ENCODE measurements at places on chromosomes 11 and 22. TPM values are rescaled to one million over a fixed set of nuclear protein-coding genes. Genes with fewer than 3 reads are reported as not detected.

The TMEM86A gene
- 5.3 TPM for total RNA-seq

The IL10RA gene
- 7.8 TPM for total RNA-seq

The SMIM35 gene
- total RNA-seq, result 0.08 TPM

GRCh38 chr22:21761994-21762680 is 26.5 kb upstream of the YPEL1 start:
- no peak for DNase-seq

DNA sequence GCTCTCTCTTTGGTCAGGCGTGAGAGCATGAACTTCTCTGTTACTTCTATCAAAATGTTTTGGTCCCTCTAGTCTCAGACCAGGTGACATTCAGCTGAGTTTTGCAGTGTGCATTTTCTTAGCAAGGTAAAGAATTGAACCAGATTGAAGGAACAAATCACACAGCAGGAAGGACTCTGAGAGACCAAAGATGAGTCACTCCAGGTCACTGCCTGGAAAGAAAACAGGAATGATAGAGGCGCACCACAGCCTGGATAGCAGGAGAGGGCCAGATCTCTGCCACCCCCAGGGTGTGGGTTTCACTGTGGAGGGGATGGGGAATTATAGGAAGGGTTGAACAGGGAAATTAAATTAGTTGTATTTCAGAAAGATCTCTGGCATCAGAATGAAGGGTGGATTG is 788.3 kb downstream of the NTM start:
- DNase-seq, result no peak

DNA sequence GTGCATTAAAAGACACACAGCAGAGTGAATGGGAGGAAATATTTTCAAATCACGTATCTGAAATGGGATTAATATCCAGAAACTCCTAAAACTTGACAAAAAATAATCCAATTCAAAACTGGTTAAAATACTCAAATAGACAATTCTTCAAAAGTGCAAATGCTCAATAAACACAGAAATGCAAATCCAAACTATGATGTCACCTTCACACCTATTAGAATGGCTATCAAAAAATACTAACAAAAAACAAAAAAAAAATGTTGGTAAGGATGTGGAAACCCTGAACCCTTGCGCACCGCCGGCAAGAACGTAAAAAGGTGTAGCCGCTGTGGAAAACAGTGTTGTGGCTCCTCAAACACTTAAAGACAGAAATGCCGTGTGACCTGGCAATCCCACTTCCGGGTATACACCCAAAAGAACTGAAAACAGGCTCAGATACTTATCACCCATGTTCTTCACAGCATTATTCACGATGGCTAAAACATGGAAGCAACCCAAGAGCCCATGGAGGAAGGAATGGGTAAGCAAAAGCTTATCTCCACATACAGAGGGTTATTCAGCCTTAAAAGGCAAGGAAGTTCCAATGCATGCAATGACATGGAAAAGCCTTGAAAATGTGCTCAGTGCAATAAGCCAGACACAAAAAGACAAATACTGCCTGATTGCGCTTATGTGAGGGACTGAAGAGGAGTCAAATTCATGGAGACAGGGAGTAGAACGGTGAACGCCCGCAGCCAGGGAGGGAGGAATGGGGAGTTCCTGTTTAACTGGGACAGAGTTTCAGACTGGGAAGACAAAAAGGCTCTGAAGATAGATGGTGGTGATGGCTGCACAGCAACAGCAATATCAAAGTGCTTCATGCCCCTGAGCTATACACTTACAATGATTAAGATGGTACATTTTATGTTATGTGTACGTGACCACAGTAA is 19.6 kb downstream of the BRD1 start:
- no peak for DNase-seq

DNA sequence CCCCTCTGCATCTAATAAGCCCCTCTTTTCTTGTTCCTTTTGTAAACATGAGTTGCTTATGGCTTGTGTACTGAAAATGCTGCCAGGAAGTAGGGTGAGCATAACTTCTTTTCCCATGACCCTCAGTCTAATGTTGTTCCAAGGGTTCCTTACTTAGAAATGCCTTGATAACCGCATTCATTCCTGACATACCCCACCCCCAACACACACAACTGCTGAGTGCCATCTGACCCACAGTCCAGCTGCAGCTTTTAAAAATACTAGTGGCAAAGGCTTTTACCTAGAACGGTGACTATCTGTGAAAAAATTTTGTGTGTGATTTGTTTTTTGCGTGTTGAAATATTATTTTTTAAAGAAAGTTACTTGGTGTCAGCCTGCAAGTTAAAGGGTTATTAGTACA is 52.6 kb downstream of the ARHGAP42 start:
- no peak for DNase-seq

- DNase-seq, result no peak
These were observed 13.1 kb downstream of the OR5AK2 start for GRCh38 chr11:57001674-57002401.
